T-helper 2 cell treated with Interferon-gamma antibody and Interleukin-4, amounts not matched to agents 5 μg/mL and 100 μg/mL, for 36 hours (primary cell): ENCODE measurements at places on chromosomes 11 and 22.

DNA sequence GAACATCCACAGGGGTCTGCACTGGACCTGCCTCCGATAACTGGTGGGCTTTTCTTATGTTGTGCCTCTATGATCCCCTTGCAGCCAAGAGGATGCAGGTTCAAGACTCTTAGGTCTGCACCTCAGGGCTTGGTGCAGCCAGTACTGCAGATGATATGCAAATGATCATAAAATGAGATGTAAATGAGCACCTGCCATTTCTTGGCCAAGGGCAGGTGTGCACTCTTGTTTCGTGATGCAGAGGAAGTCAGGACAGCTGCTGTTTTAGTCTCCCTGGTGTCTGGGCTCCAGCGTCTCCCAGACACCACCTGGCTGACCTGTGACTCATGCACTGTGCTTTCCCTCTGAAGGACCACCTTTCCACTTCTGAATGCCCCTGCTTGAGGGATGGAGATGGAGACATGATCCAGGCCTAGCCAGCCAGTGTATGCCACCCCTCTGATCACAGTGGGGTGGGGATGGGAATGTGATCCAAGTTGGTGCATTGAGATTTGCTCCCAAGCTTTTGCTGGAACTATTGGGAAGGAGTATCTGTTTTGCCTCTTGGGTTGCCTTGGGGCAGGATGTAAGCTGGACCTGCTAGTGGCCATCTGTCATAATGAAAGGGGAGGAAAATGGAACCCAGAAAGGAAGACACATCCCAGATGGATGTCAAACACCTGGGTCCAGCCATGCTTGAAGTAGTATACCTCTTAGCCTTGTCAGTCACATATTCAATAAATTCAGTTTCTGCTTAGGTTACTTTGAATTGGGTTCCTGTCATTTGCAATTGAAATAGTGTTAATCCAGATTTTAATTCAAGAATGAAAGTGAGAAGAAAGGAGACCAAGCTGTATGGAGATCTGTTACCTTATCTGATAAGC, 3.3 kb upstream of the KCNJ11 start:
- DNase-seq, result no peak

GRCh38 chr11:68041617-68042218, 2.9 kb downstream of the TCIRG1 start:
- DNase-seq, result no peak

- DNase-seq, result no peak
These were observed 588.9 kb upstream of the CADM1 start for GRCh38 chr11:116093065-116093464.

- DNase-seq, result no peak
These were observed 21.9 kb downstream of the KRTAP5-5 start for GRCh38 chr11:1651411-1651980.

- DNase-seq, result no peak
These were observed 324.2 kb downstream of the TENM4 start for GRCh38 chr11:79116600-79116999.

- no peak for DNase-seq
These were observed 275.4 kb upstream of the MPPED2 start for GRCh38 chr11:30861531-30861930.

DNA sequence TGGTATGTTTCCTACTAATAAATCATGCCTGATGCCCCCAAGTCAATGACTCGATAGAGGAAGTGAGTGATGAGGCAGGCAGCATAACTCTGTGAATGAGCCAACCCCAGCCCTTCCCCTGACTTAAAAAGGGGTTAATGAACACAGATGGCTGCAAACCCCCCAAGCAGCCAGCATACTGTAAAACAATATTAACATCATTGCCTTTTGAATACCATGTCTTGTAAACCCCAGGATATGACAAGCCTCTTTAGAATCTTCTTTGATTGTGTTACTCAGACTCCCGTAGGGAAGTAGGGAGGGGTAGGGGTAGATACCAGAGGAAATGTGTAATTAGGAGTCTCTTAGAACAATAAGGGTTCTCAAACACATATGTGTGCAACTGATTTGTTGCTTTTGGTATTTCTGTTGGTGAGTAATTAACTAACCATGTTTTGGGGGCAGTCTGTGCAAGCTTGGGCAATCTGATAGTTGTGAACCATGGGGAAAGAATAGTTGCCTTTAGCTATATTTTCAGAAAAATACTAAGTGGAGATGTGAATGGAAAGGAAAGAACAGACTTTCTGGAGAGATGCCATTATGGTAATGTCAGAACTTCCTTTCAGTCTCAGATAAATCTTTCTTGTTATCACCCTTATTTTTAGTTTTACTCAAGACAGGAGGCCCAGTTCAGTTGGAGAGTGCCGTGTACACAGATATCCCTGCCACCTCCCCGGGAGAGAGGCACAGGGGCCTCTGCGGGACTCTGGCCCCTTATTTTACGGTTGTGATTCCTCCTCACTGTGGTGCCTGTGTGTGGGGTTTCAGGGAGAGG, 701.8 kb downstream of the NTM start:
- no peak for DNase-seq

- no peak for DNase-seq
These were observed 50.6 kb downstream of the CSTPP1 start for GRCh38 chr11:46987183-46987582.
